ENCODE measurements at places on chromosomes 3 and 15.
A peak's percentile ranks its signal among the peaks of the same experiment; 100 is the strongest.

- DNase-seq, result no peak
Observed at GRCh38 chr3:13260259-13261103, 159.6 kb downstream of the NUP210 start.

GRCh38 chr15:93298901-93299300 is 209.9 kb upstream of the RGMA start:
- DNase-seq, result no peak

GRCh38 chr15:40050788-40051470 is 11.9 kb upstream of the SRP14 start:
- no peak for DNase-seq

GRCh38 chr15:101447168-101447533 is 42.4 kb downstream of the PCSK6 start:
- DNase-seq, result no peak

- DNase-seq, result no peak
Observed at GRCh38 chr3:194731506-194732073, 45.9 kb downstream of the FAM43A start.

DNA sequence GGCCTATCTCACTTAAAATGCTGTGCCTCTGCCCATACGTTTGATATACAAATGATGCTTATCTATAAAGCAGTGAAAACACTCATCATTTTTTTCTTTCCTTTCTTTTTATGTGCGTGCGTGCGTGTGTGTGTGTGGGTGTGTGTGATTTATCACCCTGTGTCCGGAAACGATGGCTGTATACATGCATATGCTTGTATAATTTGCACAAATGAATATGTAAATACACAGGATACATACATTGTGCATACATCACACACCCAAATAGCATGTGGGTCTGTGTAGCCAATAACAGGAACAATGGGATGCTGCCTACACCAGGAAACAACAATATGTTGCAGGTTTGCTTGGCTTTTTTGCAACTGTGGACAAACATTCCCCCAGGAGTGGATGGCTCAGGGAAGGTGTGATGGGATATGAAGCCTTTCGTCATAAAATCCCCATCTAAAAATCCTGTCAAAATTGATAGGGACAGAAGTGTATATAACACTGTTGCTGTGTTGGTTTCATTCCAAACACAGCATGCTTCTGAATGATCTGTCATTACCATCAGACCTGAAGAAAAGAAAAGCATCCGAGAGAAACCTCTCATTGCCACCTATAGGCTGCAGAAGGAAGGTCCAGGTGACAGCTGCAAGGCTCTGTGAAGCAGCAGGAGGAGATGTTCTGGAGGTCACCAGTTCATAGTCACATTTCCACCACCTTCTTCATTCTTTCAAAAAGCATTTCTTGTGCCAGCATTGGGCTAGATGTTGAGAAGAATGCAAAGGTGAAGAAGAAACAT is 503.9 kb upstream of the NR2F2 start:
- no peak for DNase-seq

GRCh38 chr15:80095511-80095910 is 36.0 kb downstream of the ZFAND6 start:
- DNase-seq, result no peak

DNA sequence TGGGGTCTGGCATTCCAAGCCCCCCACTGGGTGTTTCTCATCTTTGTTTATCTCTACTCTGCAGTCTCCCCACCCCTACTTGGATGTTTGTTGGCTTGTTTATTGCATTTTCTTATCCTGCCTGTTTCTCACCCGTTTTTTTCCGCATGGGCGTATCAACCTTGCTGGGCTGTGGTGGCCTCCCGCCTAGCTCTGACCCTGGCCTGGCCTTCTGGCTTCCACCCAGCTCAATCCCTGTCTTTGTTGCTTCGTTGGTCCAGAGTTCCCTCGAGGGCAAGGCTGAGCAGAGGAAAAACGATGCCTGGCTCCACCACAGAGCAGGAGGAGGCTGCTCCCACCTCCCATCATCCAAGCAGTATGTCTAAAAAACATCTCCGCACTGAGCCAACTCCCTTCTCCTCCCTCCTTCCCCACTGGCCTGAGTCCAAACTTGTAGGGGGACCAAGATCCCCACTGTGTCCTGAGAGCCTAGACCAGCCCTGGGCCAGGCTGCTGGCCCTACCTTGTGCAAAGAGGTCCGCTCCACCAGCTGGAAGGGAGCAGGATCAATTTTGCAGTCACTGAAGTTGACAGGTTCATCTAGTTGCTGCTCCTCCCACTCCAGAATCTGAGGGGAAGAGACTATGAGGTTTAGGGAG is 9.8 kb downstream of the CLCN2 start:
- DNase-seq, result no peak

DNA sequence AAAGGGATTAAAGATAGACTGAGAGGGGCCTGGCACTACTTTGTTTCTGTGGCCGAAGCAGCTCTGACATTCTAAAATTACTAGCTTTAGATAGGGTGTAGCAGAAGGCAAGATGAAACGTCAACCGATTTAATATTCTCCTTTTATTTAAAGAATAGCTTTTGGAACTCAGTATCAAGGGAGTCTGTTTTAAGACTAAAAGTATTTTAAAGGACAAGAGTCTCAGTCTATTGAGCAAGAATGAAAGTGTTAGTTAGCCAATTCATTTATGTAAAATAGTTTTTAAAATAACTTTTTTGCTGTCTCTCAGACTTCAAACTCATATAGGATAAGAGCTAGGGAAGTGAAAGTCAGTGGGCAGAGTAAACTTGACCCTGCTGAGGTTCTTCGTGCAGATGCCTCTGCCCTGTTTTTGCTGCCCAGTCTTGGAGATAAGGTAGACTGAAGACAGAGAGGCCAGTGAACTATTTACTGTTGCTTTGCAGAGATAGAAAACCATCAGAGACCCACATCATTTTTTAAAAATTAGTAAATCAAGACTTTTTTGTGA is 1090.9 kb downstream of the ROBO2 start:
- DNase-seq, result no peak

DNA sequence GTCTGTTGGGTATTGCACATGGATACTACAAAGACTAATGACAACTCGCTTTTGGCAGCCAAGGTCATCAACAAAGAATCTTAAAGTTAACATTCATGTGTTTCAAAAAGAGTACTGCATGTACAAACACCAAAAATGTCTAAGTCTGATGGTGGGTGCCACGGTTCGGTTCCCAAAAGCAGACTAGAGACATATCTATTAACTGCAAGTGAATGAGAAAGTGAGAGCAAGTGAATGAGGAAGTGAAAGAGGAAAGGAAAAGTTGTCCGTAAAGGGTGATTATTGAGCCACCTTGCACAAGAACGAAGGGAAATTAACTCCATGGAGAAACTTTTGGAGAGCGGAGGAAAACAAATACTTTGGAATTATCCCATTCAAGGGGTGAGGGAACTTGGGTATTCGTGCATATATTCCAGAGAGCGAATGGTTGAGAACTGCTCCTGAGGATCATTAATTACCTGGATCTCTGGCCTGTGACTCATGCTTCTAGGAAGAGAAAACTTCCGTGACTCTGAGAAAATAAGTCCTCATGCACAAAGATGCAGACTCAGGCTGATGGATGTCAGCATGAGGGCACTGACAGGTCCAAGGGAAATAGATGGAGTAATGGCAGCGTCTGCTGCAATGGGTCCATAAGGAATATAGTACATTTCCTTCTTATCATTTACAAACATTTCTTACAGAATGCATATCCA is 336.5 kb upstream of the TGFBR2 start:
- peak; percentile 49 for DNase-seq

- DNase-seq, result no peak
Observed at GRCh38 chr3:113514265-113514769, 639 bp downstream of the SPICE1 start.

DNA sequence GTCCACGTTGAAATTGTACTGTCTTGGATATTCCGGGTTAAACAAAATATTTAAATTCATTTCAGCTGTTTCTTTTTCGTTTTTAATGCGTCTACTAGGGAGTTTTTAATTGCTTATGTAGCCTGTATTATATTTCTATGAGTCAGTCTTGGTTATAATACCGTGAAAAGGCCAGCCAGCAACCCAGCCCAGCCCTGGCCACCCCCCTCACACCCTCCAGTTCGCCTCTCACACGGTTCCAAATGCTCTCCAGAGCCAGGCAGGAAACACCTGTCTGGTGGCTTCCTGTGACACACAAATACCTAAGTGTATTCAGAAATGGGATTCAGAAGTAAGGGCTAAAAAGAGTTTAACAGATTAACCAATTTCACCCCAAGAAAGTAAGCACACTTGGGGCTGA is 4.4 kb downstream of the SH3BP5 start:
- DNase-seq, result no peak
